BJ (cell line): ENCODE measurements at places on chromosomes 6 and 20. TPM values are rescaled to one million over a fixed set of nuclear protein-coding genes. Genes with fewer than 3 reads are reported as not detected.
A peak's percentile ranks its signal among the peaks of the same experiment; 100 is the strongest.

The TP53INP2 gene
- polyA plus RNA-seq = 4.6 and 5.1 TPM in 2 replicates

DNA sequence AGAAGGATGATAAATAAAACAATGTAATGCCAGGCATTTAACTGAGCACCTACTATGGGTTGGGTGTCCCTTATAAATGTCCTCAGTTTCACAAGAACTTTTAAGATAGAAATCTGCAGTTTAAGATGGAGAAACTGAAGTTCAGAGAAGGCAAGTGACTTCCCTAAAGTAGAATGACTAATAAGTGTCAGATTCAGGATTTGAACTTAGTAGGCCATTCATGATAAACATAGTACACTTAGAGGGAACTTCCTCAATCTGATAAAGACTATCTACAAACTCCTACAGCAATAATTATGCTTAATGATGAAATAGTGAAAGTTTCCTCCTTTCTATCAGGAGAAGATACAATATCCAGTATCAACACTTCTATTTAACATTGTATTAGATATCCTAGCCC, 43.9 kb downstream of the NCR2 start:
- DNase-seq = no peak

DNA sequence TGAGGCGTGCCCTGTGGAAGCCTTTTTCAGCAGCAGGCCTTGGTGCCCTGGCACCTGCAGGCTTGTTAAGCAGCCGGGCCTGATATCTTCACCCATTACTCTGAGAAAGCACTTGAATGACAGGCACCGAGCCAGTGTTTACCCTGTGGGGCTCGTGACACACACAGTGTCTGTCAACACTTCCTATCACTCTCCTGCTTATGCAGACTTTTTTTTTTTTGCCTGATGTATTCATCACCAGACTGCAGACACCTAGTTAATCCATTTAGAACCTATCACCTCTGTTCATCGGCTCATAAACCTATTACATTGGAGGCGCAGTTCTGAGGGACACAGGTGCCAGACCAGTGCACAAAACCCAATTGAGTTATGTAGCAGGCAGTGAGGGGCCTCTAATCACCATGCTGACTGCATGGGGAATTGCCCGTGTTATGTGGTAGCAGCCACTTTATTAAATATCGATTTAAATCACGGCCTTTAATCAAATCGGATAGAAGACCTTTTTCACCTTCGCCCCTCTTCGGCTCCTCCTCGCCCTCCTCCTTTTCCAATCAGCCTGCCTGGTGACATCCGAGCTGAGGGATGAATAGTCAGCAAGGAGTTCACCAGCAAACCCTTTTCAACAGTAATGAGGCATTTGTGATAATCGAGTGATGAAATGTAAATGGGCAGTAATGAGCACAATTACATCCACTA, 962.9 kb upstream of the SLC35B3 start:
- DNase-seq = no peak

DNA sequence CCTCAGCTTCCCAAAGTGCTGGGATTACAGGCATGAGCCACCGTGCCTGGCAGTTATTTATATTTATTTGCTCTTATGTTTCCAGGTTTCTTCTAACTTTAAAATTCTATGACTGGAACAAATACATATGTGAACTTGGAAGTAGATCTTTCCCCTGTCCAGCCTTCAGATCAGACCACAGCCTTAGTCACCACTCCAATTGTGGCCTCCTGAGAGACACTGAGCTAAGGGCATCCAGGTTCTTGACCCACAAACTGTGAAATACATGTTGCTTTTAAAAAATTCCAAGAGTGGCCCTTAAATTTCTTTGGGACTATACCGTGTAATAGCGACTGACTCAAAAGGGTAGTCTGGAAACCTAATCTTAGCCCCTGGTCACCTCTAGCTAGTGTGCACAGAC, 1.5 kb upstream of the ADGRG6 start:
- no peak for DNase-seq

- no peak for DNase-seq
Observed at GRCh38 chr6:24125980-24126379, at the start of gene NRSN1. Gene NRSN1 (plus strand): TSS chr6:24126215. CDS start chr6:24134328, 8,113 bp downstream.

- no peak for DNase-seq
Observed at GRCh38 chr6:2891768-2892170, 11.3 kb downstream of the SERPINB9 start.

GRCh38 chr6:36298027-36298426, 28.2 kb downstream of the PNPLA1 start:
- no peak for DNase-seq

GRCh38 chr20:53805895-53806384, 212.3 kb upstream of the ZNF217 start:
- DNase-seq = peak; percentile 50

- no peak for DNase-seq
Observed at GRCh38 chr6:34976239-34976638, 87.2 kb downstream of the ANKS1A start.

GRCh38 chr6:13370623-13371022, 42.3 kb upstream of the TBC1D7 start:
- no peak for DNase-seq

DNA sequence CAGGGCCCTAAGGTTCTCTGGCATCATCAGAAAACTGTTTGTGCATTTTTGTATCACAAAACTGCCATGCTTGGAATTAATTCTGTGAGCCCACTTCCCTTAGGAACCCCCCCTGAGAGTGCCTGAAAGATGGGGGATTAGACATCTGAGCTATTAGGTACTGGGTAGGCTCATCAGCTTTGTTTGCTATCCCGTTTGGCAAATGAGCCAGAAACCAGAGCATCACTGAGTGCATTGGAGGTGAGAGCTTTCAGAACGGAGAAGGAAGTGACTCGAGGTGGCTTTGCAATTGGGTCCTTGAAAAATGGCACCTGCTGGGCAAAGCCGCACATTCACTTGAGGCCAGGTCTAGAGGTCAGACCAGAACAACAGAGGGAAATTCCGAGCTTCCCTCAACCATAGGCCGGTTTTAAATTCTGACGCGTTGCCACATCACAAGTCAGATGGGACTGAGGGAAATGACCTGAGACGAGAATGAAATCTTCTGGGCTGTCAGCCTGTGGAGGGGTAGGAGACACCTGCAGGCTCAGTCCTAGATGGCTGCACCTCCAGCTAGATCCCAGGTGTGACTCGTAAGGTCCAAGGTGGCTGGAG, 8.4 kb upstream of the GLP1R start:
- DNase-seq = no peak

GRCh38 chr20:20212675-20213096, 155.2 kb upstream of the INSM1 start:
- no peak for DNase-seq

- DNase-seq = no peak
Observed at GRCh38 chr6:55014321-55015088, 159.8 kb upstream of the HCRTR2 start.

The SAMD10 gene
- polyA plus RNA-seq = 0.88 and 1.4 TPM in 2 replicates

- no peak for DNase-seq
Observed at GRCh38 chr6:113350461-113350860, 506.7 kb upstream of the MARCKS start.

- no peak for DNase-seq
Observed at GRCh38 chr6:130847001-130847910, 20.1 kb downstream of the SMLR1 start.

DNA sequence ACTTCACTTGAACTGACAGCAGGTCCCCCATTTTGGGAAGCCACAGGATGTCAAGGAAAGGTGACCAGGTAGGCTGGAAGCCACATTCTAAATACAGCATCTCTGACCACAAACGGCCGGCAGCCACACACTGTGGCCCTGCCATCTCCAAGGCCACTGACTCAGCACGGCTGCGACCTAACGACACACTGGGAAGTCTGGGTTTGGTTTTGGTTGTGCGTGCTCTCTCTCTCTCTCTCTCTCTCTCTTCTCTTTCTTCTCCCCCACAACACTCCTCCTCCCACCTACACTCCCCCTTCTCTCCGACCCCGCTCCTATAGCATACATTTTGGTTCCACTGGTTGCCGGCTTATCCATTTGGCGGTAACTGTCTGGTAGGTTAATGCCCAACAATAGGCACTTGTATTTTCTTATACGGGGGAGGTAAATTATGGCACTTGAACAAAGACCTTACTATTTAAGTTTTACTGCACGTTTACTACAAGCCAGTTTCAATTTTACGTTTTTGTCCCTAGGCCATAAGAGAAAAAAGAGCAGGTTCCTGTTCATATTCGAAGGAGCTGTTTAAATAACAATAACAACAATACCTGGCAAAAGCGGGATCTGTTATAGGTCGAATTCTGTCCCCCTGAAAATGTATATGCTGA, 103.6 kb downstream of the GMDS start:
- DNase-seq = no peak

The SCP2D1 gene
- not detected in 2 replicates for polyA plus RNA-seq

The ENPP1 gene
- 8.0 and 15.8 TPM in 2 replicates for polyA plus RNA-seq

DNA sequence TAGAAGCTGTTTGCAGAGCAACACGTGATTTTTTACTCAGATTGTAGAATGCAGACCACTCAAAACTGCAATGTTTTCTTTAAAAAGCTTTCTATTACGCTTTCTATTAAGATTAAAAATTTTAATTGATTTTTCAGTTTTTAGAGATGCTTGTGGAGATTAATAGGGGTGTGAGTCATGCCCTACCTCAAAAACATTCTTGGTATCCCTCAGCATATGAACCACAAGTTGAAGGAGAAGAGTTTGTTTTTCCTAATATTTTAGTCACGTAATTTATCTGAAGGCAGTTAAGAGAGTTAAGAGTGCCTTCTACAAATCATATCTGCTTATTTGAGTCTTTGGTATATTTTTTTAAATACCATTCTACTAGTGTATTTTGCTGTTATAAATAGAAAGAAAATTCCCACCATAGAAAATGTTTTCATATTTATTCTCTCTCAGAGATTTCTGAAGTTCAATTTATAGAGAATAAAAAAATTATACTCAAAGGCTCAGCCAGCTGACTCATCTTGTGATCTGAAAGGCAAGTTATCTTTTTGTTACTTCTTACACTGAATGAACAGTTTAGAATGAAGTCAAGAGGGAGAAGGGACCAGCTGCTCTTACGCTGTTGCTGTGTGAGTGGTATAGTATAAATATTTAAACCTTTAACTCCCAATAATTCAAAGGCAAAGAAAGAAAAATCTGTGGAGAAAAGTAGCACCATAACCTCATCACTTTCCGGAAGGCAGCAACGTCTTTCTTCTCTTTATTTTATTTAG, 7.6 kb downstream of the RIPOR2 start:
- DNase-seq = peak; percentile 51

The SIRPD gene
- not detected in 2 replicates for polyA plus RNA-seq

DNA sequence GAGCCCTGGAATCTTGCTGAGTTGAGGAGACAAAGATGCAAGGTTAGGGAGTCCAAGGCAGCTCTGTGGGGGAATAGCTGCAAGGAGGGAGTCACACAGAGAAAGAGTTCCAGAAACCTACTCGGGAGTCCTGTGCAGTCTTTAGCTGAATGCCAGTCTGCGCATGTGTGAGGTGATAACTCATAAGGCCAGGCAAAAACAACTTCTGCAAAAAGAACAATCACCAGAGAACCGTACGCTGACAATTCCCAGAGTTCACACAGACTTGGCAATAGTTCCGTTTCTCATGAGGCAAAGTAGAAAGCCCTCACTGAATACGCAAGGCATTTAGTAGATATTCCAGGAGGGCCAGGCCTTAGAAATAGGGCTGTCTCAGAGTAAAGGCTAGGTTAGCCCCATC, 135.2 kb upstream of the TAB2 start:
- DNase-seq = no peak

- DNase-seq = no peak
Observed at GRCh38 chr20:62309947-62310756, 7.4 kb downstream of the ADRM1 start.

- no peak for DNase-seq
Observed at GRCh38 chr20:40307997-40308396, 381.0 kb downstream of the MAFB start.

DNA sequence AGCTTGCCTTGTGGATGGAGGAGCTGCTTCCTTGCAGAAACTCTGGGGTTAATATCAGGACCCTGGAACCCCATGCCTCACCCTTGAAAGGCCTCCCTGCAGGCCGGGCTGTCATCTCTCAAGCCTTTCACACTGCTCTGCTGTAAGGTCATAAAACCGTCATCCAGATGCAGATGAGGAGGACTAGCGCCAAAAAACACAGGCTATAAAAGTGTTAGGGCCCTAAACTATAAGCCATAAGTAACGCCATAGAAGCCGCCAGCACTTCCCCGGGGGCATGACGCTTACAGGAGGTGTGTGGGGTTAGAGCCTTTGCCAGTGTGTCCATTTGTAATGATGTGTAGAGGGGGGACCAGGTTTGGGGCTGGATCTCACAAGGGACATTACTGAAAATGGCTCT, 47.6 kb downstream of the CDH4 start:
- no peak for DNase-seq

The PKIB gene
- not detected in 2 replicates for polyA plus RNA-seq

The SLC17A1 gene
- polyA plus RNA-seq = not detected in 2 replicates

The MTG2 gene
- polyA plus RNA-seq = 17.6 and 19.3 TPM in 2 replicates

DNA sequence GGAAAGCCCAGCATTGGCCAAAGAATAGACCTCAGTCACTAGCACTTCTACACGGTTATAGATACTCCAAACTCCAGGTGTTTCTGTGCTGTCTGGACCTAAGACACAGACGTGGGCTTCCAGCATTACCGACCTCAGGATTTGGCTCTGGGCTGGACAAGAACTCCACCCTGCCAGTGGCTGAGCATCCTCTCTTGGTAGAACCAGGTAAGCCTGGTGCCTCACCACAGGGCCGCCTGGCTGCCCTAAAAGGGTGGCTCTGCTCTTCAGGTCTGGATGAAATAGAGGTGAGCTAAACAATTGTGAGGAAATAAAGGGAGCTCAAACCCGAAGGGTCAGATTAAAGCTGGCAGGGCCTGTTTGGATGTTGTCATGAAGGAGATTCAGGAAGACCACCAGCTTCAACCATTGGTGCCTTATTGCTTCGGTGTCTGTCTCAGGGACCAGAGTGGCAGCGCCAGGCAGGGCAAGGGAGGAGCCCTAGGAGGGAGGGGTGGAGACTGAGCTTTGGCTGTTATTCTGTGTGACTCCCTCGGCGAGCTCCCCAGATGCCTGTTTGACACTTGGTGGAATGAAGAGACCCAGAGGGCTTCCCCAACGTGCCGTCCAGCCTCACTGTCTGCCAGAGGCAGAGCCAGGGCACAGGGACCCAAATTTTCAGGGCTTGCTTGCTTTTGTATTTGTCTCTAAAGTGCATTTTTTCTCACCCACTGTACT, 8.6 kb downstream of the SYNDIG1 start:
- DNase-seq = no peak

GRCh38 chr6:21970569-21971300, 326.1 kb downstream of the PRL start:
- no peak for DNase-seq

DNA sequence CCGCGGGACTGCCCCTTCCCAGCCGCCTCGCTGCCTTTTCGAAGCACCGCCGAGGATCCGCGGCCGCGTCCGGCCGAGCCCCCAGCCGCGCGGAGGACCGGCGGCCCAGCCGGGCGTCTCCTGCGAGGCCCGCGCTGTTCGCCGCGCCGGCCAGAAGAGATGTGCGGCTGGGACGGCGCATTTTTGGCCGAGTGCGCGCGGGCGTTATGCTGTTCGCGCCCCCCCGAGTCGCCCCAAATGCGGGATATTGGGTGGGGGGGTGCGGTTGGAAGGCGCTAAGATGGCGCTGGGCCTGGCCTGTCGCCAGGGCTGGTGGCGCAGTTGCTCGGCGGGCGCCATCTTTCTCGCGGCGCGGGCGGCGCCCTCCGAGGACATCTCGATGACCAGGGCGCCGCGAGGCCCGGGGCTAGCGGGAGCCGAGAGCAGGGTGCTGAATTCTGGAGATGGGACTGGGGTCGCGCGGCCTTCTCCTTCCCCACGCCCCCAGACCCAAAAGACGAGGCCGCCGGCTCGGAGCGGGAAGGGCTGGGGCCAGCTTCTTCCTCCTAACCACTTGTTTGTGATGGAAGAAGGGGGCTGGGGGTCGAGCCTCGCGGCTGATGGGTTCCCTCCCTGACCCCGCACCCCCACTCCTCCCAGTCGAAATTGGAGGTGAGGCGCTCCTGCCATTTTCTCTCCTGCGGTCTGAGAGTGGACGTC, 1.5 kb downstream of the BICRAL start:
- no peak for DNase-seq
